ENCODE measurements at places on chromosomes 13 and 19.
A peak's percentile ranks its signal among the peaks of the same experiment; 100 is the strongest.

GRCh38 chr19:4189641-4190040 lies 7.2 kb downstream of the ANKRD24 start:
- DNase-seq: no peak

DNA sequence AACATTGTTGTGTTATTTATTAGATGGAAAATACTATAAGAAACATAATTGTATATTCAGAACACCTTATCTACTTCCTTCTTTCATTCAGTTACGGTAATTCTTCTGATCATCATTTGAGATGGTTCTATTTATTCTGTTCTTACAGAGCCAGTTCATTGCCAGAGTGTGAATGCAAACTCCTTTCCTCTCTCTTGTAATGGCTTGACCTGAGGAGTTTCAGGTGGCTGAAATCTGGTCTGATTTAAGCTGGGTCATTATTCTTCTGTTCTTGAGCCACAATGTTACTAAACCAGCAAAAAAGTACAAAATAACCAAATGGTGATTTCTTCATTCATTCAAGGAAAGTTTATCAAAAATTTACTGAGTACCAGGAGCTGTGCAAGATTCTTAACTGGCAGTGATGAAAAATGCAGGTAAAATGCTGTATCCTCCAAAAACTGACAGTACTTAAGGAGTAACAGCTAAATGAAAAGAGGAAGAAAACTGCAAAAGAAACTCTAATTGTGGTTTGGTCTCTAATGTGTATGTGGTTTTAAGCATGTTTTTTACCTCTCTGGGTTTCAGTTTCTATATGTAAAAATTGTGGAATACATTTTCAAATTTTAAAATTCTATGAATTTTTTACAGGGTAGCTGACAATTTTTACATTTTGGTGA lies 182.4 kb upstream of the UFM1 start:
- DNase-seq: no peak

- no peak for DNase-seq
These were observed 411.2 kb downstream of the KCTD12 start for GRCh38 chr13:76474966-76475365.

DNA sequence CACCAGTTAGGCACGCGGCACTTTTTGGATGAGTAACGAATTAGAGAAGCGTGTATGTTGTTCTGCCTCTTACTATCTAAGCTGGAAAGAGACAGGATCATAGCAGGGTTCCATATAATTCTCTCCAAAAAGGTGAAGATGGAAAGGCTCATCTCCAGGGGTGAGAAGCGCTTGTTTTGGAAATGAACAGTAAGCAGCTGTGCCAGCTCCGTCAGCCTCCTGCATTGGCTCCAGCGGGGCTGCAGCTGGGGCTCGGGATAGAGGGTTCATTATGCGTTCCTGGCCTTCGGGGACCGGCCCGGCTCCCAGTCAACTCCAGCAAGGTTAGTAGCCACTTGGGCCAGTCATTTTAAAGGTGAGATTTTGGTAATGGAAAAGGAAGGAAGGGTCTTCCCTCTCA lies 155.5 kb downstream of the COL4A1 start:
- DNase-seq: no peak

GRCh38 chr19:11519138-11519537 lies 9.8 kb downstream of the ECSIT start:
- no peak for DNase-seq

DNA sequence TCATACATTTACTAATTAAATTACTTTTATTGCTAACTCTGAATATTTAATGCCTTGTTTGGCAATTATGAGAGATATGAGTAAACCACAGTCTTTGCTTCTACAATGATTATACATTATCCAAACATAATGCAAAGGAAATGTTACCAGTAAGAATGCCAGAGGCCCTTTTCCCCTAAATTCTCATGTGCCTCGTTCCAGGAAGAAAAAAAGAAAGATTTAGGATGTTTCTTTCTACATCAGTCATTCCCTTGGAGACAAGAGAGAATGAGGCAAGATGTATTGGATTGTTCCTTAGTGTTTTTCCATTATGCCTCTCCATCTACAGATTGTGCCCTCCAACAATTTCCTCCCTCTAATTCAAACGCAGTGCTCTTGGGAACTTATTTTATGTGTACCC lies 50.1 kb downstream of the ITGBL1 start:
- no peak for DNase-seq

DNA sequence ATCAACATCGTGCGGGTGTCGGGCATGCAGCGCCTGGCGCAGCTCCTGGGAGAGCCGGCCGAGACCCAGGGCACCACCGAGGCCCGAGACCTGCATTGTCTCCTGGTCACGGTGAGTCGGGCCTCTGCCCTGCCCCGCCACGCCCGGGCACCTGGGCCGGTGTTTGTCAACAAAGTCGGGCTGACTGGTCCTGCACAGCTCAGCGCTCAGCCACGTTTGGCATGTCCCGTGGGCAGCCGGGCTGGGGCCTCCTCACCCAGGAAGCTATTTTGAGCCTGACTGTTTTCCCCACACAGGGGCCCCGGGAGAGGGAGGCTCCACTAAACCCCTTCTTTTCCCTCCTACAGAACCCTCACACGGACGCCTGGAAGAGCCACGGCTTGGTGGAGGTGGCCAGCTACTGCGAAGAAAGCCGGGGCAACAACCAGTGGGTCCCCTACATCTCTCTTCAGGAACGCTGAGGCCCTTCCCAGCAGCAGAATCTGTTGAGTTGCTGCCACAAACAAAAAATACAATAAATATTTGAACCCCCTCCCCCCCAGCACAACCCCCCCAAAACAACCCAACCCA lies 1.3 kb downstream of the GADD45B start:
- DNase-seq: peak; percentile 51

Data from stimulated activated naive CD8-positive, alpha-beta T cell treated with anti-CD3 and anti-CD28 coated beads, Interleukin-15, Interleukin-2, amounts not matched to agents 100 U/mL and 50 U/mL, for 24 hours (primary cell).